Hippocampal formation (tissue), 2 donors: ENCODE measurements at places on chromosomes 7 and 10.
A peak's percentile ranks its signal among the peaks of the same experiment; 100 is the strongest.

DNA sequence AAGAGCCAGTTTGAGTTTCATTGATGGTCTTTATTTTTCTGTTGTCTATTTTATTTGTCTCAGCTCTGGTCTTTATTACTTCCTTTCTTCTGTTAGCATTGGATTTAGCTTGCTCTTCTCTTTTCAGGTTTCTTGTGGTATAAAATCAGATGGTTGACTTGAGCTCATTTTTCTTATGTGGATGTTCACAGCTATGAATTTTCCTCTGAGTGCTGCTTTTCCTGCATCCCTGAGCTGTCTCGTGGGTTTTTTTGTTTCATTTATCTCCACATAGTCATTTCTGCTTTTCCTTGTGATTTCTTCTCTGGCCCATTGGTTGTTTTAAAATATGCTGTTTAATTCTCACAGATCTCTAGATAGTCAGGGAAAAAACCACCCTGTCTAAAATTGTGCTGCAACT, 19.7 kb downstream of the ADGRA1 start:
- no peak for DNase-seq

GRCh38 chr7:135938563-135938962, 38.6 kb downstream of the MTPN start:
- no peak for DNase-seq

DNA sequence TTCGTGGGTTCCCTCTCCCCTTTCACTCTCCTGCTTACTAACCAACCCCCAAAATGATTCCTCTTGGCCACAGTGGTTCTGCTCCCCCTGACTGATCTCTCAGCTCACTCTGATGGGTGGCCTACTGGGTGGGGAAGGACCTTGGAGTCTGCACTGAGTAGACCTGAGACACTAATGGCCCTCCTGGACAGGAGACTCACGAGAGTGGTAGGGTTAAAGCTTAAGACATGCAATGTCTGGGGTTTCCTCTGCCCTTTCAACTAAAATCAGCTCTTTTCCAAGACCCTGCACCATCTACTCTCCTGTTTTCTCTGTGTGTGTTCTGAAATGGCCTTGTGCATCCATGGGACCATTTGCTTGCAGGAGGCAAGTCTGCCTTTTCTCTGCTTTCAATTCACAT, 631.4 kb downstream of the ACTR3B start:
- DNase-seq, result no peak

DNA sequence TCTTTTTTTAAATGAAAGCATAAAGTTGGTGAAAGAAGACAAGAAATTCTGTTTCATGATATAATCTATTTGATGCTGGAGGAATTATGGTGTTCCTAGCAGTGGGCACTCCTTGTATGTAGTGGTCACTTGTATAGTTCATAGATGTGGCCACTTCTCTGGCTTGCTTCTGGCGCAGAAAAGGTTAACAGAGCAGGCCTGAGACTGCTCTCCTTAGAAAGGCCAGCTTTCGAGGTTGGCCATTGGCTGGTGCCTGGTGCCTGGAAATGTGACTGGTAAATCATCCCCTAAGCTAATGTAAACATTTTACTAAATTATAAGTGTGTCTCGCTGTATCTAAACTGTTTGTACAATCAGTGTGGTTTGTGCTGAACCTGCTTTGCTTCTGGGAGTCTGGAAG, 276.1 kb downstream of the PHTF2 start:
- no peak for DNase-seq

- DNase-seq, result no peak
Measured at GRCh38 chr10:100734295-100735086, 10.9 kb upstream of the PAX2 start.

DNA sequence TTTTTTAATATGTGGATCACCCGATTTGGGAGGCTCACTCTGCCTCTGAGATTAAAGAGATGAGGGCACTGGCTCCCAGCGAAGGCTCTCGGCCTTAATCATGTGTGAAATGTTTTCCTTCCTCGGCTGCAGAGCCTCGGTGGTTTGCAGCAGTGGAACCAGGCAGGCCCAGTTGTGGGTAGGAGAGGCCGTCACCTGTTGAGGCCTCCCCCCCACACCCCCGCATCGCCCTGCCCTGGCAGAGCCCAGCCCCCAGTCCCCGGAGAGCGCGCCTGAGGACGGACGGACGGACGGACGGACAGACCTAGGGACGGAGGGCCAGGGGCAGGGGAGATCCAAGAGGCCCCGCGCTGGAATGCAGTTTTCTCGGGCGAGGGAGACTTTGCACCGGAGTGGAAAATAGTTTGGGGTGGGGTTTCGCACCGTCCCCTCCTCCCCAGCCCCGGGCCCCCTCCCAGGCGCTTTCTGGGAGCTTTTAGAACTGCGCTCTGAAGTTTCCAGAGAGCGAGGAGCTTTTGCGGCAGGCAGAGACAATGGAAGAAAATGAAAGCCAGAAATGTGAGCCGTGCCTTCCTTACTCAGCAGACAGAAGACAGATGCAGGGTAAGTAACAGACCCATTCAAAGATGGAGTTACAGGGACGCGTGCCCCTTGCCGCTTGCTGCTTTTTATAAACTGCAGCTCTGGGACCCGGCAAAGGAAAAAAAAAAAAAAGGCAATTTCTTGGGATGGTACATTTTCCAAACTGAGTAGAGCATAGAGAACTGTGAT, at the start of gene KIAA1217:
KIAA1217 (plus strand) TSS at position 478 of the 771 bp plus-strand sequence; CDS start at position 534, 56 bp downstream.
- DNase-seq, result no peak

GRCh38 chr7:113892818-113893217, 26.0 kb downstream of the PPP1R3A start:
- DNase-seq, result no peak

- DNase-seq, result no peak
Measured at GRCh38 chr10:36096576-36096975, 454.5 kb upstream of the FZD8 start.

DNA sequence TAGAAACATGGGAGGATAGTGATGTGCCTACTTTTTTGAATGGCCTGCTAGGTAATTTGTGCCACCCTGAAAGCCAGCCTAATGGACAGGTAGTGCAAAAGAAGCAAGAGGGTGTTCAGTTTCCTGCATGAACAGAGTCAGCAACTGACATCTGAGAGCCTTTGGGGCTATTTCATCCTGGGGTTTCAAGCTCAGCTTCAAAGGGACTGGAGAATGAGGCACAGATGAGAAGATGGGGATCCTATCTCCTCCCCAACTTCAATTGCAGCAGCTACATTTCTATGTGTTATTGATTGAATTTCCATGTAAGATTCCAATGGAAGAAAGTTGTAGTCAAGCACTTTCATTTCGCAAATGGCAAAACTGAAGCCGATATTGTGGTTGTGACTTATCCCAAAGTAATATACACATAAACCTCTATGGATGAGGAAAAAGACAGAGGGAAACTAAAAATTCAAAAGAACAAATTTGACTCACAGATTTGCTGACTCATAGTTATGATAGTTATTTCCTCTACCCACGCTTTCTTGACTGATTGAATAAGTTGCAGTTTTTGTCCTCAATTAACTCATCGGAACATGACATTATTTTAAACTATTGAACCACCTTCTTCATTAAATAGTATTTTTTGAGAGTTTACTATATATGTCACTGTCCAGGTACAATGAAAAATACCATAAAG, 42.6 kb upstream of the NRP1 start:
- DNase-seq, result no peak

DNA sequence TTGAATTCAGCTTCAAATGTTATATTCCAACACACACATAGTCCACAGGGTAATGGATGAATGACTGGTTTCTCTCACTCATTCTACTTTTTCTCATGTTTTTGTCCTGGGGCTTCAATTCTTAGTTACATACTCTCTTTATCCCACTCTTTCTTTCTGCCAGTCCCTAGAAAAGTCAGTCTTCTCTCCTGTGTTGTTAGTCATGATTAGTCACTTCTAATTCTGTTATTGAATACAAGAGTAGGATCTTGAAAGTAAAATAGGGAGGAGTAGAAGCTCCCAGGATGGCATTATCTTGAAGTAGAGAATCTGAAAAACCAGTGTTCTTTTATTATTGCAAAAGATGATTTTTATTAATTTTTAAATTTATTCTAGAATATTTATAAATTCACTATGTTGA, 45.5 kb upstream of the CALCR start:
- DNase-seq, result no peak

DNA sequence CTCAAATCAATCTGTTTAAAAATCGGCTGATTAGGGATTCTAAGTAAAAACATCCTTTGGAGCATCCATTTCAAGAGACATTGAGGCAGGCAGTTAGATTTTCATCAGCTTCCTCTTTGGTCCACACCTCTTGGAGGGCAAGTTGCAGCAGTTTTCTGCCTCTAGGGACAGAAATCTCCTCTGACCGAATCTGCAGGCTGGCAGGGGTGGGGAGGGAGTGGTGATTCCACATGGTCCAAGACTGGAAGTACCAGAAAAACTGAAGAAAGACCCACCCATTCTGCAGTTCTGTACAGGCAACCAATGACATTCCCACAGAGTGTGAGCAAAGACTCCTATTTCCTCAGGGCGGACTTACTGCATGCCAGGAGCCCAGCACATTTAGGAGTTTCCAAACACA, 29.0 kb downstream of the FGFBP3 start:
- no peak for DNase-seq

DNA sequence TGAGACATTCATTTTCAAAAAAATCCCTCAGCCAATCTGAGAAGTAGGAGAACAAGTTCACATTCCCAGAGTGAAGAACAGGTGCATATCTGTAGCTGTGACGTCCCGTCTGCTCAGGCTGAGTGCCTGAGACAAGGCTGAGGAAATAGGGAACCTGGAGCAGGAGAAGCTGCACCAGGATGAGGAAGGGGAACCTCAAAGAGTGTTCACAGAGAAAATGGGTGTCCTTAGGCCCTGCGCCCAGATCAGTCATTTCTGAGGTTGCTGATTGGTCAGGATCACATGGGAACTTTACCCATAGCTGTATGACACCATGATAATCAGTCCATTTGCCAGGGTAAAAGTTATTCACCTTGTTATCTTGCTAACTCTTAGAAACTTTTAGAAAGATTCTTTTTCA, 34.2 kb upstream of the TARP start:
- DNase-seq, result no peak

DNA sequence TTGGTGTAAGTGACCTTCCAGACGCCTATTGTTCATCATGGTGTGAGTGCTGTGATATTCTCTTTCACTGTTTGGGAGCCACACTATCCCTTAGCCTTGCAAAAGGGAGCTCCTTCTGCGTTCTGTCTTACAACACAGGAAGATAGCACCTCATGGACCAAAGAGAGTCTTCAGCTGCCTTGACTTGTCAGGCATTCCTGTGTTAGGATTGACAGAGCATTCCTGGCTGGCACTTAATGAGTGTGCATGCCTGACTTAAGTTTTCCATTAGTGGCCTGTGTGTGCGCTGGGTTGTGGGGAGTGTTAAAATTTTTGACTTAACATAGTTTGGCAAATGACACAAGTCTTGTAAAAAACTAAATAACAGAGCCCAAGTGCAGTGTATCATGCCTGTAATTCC, 21.9 kb upstream of the MSRB2 start:
- no peak for DNase-seq

DNA sequence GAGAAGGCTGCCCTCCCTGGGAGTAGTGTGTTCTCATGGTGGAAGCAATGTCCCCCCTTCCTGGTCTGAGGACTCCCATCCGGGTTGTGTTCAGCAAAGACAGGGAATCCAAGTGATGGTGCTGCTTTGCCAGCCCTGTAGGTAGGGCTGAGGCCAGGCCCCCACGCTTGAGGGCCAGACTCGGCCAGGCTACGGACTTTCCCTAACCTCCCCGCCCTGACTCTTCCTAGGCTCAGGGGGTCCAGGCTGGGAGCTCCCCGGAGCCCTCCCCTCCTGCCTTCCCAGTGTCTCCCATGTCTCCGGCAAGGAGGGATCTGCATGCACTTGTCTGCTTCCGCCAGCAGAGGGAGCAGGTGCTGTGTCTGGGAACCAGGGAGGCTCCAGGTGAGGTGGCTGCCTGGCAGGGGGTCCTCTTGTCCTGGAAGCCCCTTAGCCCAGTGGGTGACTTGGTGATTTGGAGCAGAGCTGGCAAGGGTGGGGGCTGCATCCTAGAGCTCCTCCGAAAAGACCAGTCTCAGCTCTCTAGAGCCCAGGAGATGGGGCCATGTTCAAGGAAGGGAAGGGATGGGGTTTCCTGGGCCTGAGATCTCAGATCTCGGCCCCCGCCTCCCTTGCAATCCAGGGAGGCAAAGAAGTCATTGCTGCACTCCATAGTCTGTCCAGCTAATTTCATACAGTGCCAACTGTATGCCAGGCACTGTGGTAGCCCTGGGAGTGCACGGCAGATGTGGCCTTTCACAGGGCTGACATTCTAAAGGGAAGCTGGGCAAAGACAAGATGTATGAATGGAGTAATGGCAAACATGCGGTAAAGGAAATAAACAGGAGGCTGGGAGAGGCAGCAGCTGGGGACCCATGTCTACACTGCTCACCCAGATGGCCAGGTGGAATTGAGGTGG, 20.3 kb upstream of the SFRP5 start:
- DNase-seq, result peak; percentile 27

DNA sequence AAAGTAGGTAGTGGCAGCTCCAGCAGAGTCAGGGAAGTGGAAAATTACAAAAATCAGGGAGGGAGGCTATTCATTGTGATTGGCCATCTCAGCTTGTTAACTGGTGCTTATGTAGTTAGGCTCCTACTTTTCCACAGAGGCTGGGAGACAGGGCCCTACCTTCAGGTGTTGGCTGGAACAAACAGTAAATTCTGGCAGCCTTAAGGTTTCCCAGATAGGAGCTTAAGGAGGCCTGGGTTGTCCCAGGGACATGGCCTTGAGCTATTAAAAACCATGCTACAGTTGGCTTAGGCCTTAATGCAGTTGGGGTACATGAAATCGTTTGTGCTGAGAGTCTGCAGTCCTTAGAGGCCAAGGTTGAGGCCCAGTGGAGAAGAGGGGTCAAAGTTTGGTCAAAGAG, 324.5 kb downstream of the LHFPL3 start:
- DNase-seq, result no peak

GRCh38 chr7:5213286-5213645, 23.2 kb downstream of the WIPI2 start:
- no peak for DNase-seq
